ENCODE measurements at places on chromosomes 5 and 9.

- DNase-seq: no peak
These were observed 256.4 kb downstream of the ICE1 start for GRCh38 chr5:5678909-5679308.

DNA sequence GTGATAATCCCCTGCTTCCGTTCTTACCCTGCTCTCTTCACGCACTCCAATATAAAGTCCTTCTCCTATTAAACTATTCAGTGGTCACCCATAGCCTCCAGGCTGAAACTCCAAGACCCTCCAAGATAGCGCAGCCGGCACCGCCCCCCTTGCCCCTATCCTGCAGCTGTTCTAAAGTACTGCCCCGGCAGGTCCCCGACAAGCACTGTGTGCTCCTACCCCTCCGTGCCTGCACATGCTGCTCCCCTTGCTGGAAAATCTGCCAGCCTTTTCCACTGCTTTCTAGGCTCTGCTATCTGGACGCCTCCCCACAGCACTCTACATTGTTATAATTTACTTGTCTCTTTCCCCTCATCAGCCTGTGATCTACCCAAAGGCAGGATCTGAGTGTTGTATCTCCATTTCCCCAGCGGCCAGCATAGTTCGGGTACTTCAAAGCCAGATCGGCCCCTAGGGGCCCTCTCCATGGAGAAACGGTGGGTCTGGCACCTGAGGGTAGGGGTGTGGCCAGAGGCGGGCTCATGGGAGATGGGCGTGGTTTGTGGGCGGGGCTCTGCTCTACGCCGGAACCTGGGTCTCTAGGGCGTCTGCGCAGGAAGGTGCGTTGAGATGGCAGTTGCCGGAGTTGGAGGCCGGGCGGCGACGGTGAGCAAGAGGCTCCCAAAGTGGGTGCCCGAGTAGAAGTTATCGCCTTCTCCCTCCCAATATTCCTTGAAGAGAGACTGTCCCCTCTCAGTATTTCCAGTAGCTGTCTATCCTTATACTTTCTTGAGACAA, 83.5 kb upstream of the RUSC2 start:
- DNase-seq: no peak

GRCh38 chr5:149143470-149143869, 2.2 kb downstream of the ABLIM3 start:
- no peak for DNase-seq

GRCh38 chr5:73129143-73129542, 8.8 kb downstream of the TMEM171 start:
- DNase-seq: no peak

DNA sequence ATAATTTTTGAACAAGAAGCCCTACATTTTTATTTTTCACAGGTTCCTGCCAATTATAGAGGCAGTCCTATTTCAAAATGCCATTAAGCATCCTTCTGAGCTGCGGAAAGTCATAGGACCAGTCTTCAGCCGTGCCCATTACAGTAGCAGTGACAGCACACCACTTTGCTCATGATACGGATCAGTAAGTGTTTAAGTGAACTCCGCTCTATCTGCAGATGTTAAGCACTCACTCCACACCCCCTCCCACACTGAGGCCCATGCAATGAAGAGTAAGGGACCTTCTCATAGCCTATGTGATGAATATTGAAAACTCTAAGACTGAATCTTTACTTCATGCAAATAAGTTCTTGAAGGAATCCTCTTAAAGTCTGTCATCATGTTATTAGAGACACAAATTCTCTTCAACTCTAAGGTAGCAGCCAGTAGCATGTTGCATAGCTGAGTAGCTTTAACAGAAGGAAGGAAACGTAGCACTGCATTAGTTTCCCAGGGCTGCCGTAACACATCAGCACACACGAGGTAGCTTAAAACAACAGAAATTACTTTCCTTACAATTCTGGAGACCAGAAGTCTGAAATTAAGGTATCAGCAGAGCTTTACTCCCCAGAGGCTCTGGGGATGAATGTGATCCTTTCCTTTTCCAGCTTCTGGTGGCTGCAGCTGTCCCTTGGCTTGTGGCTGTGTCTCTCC, 20.3 kb upstream of the TAF11L2 start:
- no peak for DNase-seq

- no peak for DNase-seq
These were observed 13.6 kb upstream of the EQTN start for GRCh38 chr9:27310582-27310981.

GRCh38 chr9:115746496-115746895, 407.1 kb upstream of the PAPPA start:
- no peak for DNase-seq

DNA sequence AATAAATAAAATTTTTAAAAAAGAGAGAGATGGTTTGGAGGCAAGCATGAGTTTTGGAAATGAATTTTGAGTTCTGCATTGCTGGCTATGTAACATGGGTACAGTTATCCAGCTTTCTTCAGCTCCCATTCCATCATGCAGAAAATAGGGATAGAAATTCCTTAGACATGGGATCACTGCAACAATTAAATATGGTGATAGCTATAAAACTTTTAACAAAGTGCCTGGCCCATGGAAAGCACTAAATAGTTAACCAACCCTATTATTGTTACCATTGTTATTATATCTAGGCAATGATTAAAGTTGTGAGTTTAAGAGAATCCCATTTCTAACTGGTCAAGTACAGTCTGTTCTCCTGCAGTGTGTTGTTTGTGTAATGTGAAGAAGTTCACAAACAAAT, 115.4 kb upstream of the GAS1 start:
- no peak for DNase-seq

DNA sequence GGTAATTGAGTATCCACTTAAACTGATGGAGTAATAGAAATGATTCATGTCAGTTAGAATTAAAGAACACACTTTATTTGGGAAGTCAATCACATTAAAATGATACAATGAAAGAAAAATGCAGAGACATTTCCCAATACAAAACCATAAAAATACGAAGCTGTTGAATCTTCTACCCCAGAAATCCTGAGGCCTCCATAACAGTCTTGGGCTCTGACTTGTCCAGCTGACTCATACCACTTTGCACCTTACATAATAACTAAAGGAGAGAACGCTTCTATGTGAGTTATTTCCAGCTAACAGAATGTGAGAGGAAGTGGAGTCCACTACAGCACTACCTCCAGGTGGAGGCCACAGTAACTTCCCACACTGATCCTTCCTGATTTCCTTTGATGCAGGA, 305.0 kb downstream of the MRPS30 start:
- no peak for DNase-seq

DNA sequence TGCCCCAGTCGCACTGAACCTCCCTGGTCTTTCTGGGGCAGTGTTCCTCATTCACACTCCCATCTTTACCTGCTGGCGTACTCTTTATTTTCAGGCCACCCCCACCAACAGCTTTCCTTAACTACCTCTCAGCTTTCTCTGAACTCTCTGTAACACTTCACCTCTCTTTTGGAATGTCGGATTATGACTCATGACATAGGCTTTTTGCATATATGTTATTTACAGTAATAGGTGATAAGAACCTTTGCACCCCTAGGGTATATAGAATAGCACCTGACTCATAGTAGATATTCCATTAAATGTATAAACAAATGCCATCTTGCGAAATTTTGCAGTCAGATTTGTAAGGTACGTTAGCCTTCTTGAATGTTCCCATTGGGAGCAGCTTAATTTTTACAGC, 52.9 kb upstream of the MIER3 start:
- no peak for DNase-seq

GRCh38 chr9:126147936-126148870, 178.4 kb upstream of the MVB12B start:
- no peak for DNase-seq

- DNase-seq: no peak
These were observed 17.3 kb upstream of the TNIP1 start for GRCh38 chr5:151097820-151098767.

DNA sequence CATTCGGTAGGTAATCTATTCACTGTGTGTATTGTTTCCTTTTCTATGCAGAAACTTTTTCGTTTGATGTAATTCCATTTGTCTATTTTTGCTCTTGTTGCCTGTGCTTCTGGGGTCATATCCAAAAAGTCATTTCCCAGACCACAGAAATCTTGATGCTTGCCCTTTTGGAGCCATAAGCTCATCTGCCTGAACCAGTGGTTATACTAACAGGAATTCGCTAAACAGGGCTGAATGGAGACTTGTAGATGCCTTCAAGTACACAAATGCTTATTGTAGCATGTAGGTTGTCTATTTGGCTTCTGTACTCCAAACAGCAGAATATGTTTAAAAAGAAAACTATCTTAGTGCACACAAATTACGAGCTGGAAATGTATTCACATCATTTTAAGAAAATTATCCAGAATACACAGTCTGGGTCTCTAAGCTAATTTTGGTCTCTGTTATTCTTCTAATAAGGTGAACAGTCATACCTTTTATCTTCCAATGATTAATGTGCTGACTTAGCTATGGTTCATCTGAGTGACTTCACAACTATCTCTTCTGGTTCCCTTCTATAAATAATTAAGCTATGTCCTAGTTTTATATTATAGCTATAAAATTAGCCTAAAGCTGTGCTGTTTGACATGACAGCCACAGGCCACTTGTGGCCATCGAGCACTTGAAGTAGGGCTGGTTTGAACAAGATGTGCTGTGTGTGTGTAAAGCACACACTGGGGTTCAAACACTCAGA, 87.6 kb downstream of the DAPK1 start:
- DNase-seq: no peak

DNA sequence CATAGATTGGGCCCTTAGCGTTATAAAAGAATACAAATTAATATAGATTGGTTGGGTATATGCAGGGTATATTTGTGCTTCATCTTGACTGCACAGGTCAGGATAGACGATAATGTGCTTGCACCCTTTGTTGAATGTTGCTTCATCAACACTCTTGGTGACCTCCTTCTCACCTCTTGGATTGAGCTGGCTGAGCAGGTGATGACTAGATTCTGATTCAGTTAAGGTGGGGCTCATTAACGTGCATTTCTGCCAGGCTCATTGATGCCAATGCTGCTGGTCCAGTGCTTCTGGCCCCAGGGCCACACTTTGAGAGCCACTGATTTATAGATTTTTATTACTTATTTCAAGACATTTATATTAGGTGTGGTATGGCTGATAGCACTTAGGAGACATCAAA, 27.7 kb downstream of the PCSK5 start:
- DNase-seq: no peak

GRCh38 chr5:120532835-120533234, 68.7 kb downstream of the PRR16 start:
- DNase-seq: no peak
